ENCODE measurements at places on chromosomes 7 and 10.

GRCh38 chr10:76211691-76212090 is 780.3 kb downstream of the LRMDA start:
- no peak for DNase-seq

DNA sequence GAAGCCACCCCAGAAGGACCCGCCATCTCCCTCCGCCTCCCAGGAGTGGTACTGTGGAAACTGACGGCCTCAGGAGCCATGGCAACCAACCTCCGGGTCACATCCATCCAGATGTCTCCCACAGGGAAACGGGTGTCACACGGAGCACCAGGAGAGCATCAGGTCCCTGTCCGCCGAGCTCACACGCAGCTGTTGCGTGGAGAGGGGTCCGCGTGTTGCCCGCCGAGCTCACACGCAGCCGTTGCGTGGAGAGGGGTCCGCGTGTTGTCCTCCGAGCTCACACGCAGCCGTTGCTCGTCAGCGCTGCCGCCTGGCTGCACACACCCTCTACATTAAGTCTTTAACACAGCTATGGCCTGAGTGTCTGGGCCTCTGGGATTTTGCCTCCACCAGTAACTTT is 311.1 kb upstream of the SHH start:
- DNase-seq = no peak

DNA sequence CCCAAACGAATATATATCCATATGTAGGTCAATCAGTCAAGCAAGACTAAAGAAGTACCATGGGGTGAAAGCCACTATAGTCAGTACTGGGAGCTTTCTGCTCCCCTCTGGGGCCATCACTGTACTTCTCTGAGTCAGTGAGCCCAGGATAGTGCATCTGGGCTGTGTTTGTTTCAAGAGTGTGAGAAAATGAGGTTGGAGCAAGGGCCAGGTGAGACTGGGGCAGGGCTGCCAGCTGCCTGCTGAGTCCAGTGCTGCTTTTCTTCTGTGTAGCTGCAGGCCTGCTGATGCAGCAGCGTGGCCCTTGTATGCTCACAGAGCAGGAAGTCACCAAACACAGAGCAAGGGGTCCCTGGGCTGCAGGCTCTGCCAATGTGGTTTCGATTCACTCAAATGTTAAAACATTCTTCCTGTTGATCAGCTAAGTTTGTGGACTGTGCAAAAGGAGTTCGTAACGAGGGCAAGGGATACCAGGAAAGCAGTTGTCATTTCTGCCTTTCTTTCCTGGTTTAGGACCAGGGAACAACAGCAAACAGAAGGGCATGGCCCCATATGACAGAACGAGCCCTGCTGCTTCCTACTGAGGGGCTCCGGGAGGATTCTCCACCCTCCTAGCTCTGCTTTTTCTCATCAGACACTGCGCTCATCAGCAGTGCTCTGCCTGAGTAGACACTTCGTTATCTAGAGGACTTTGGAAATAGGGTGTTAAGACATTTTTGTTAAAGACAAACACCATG is 65.4 kb upstream of the TNS3 start:
- no peak for DNase-seq

DNA sequence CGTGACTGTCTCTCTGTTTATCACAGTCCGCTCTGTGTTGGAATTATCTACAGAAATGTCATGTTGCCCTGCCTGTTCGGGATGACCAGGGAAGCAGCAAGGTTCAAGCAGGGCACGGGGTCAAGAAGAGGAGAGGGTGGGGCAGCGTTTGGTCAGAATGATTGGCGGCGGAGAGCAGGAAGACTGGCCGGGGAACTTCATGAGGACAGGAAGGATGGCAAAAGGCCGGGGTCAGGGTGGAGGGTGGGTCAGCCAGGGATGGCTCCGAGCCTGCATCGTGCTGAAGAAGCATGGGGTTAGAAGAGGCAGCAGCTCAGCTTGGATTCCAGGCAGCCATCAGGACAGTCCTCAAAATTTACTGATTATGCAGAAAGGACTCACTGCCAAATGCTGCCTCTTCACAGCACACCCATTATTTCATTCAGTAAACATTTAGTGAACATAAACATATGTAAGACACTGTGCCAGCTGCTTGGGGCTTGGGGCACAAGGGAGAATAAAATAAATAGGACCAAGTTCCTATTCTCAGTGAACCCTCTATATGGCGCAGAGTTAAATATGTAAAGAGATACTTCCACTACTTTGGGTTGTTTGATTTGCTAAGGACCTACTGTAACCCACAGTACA is 42.8 kb downstream of the WNT2 start:
- DNase-seq = no peak

- no peak for DNase-seq
Observed at GRCh38 chr10:93142534-93142933, 68.8 kb downstream of the CYP26A1 start.

- peak; percentile 59 for DNase-seq
Observed at GRCh38 chr7:85890244-85890811, 703.5 kb upstream of the SEMA3D start.

DNA sequence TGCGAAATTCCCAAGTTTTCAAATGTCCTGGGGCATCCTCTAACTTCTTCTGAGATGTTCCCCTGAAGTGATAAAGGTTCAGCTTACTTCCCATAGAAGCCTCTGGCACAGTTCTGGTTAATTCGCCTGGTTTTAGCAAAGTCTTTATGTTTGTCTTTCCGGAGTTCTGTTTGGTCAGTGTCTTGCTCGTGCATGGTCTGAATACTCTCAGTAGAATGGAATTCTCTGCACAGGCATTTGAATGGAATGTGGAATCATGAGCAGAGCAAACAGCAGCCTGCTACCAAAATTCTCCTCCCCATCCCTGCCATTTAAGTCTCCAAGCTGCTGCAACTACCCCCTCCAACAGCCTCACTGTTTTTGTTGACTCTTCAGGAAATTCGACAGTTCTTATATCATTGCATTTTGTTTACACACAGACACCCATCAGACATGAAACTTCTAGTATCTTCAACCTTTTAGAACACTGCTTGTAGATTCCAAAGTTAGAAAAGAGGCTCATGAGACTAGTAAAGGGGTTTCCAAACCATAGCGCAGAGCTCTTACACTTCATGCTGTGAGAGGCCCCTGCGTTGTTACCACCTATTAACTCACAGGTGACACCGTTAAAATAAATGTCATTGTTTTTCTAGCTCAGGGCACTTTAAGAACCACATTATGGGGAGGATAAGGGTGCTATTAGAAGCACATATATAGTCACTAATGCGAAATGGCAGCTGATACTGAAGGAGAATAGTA is 129.7 kb downstream of the PLCE1 start:
- DNase-seq = peak; percentile 25

DNA sequence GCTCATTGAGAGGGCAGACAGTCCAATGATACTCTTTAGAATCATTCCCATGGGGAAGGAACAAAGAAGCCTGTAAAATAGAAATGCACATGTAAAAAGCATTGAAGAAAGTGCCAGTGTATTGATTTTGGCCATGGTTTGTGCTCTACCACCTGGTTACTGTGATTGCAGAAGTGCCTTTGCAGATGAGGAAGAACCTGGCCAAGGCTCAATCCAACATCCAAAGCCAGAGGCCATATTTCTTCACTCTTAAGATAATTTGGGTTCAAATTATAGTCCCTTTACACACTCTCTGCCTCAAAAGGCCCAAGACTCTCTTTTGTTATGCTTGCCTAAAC is 122.1 kb downstream of the EGFR start:
- DNase-seq = no peak

DNA sequence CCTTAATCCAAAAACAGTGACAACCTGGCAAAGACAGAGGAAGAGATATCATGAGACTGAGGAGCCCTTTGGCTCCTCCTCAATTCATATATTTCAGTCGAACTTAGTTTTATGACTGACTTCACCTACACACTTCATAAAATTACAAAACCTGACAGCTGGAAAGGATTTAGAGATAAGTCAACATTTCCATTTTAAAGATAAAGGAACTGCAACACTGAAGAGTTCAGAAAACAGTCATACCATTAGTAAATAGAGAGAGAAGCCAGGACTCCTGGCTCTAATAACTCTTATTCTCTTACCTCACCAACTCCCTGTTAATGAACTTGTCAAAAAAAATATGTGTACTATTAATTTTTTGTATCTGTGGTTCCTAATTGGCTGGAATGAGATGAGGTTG is 141.0 kb upstream of the COL1A2 start:
- DNase-seq = no peak

DNA sequence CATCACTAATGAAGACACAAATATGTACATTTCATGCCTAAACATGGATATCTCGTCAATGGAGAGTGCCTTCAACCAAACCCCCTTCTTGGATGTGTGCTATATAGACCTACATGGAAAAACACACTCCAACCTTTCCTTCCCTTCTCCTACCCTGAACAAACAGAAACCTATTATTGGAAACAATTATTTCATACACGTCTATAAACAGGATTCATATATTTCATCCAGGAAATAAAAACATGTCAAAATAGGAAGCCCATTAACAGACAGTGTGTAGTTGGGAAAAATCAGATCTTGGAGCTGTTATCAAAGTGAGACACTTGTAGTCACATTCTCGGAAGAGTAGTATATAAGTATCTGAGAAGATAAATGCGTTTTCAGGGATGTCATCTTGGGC is 81.1 kb downstream of the NRP1 start:
- no peak for DNase-seq

DNA sequence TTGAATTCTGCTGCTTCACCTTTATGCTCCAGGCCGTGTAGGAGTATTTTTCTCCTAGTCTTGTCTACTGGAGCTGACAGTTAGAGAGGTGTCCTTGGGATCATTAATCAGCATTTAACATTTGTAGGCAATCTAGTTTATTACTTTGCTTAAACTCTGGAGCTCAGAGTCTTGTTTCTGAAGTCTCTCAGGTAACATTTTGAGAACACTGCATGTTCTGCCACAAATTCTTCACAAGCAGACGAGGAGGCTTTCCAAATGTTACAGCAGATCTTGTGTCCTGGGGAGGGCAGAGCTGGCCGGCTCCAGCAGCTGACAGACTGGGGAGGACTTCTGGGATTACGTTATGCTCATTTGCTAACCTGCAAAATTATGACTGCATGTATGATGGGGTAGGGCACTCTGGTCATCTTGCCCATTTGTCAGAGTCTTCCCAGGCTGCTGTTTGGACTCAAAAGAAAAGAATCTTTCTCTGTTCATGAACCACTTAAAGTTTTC is 50.5 kb downstream of the GALNT17 start:
- no peak for DNase-seq

- DNase-seq = no peak
Observed at GRCh38 chr10:43237631-43238446, 29.0 kb downstream of the RASGEF1A start.

DNA sequence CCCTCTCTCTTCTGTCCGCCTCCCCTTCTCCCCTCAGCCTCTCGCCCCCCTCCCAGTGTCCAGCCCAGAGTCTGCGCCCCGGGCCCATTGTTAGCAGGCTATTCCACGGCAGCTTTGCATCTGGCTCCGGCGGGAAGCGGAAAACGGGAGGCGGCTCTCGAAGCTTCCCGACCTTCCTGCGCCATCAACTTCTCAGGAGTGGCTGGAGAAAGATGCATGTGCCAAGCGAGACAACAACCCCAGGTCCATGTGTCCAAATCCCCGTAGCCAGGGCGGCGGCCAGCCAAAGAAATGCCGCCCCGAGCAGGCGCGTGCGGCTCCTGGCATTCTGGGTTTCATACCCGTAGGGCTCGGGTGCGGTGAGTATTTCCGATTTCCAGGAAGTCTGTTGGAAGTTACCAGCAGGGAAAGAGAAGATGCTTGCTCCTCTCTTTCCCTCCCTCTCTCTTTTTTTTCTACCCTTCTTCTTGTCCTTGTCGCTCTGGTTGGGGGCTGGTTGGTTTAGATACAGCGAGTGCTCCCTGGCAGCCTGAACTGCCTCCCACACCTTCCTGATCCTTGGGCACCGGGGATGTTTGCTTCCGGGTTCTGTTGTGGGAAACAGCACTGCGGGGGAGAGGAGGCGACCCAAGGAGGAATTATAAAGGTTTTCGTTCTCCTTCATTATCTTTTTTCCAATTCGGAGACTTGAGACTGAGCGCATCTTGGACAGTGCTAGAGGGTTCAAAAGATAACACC is 1.2 kb upstream of the HOXA2 start:
- no peak for DNase-seq

DNA sequence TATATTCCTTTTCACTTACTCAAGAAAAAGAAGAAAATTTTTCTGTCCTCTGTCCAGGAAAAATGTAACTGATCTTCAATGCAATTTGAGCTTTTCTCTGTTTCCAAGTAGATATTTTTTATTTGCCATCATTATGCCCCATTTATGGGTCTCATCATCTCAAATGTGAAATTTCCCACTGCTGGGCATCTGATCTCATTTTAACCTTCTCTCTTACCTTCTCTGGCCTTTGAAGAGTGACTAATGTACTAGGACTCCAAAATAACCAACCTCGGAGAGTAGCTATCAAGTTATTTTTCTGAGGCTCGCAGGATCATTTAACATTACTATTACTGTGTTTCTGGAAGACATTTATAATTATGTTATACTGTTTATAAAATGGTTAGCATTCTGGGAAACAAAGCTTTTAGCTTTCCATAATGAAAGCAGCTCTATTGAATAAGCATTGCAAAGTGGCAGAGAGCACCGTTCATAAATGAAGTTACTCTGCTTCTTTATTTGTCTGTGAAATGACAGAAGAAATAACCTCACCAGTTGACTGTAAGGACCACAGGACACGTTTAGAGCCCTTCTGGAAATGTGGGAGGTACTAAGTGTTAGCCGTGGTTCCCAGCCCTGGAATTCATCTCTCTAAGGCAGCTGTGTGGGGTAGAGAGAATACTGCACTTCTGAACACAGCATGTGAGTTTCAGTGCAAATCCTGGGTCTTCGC is 33.3 kb upstream of the NMT2 start:
- peak; percentile 53 for DNase-seq

Data from SW 1271 (cell line).